T-helper 22 cell (primary cell): ENCODE measurements at places on chromosomes 12 and 14.

DNA sequence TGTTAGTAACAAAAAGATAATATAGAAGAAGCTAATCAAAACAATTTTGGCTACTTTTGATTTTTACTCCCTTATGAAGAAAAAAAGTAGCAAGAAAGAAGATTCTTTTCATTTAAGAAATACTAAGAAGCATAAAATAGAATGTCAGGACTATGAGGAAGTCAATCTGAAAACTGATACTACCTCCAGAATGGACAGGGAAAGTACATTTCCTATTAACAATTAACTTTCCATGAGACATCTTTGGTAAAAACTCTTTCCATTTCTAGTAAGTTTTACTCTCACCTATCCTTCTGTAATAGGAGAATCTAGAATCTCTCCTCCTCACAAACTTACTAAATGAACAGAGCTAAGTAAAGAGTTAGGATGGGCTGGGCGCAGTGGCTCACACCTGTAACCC lies 51.3 kb upstream of the NPFF start:
- no peak for DNase-seq

GRCh38 chr14:97107080-97107479 lies 309.9 kb downstream of the VRK1 start:
- DNase-seq: no peak

- DNase-seq: no peak
Observed at GRCh38 chr14:39426605-39427004, 5.6 kb downstream of the FBXO33 start.

DNA sequence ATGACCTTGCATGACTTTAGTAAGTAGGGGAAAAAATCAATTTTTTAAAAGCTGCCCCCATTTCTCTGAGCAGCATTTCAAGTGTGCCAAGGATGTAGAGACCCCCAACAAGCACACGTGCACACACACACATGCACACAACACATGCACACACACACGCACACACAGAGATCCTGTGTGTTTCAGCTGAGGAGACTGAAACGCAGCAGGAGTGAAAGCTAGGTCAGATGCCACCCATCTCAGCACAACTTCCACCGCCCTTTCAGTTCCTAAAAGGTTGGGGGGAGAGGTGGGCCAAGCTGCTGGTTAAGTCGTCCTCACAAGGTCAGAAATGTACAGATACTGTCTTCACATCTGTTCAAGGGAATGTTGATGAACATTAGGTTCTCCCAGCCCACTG lies 13.9 kb downstream of the MYL2 start:
- no peak for DNase-seq

- no peak for DNase-seq
Observed at GRCh38 chr12:29533815-29534489, 36.5 kb upstream of the OVCH1 start.

- no peak for DNase-seq
Observed at GRCh38 chr14:50774542-50775267, 56.3 kb downstream of the NIN start.

- DNase-seq: no peak
Observed at GRCh38 chr12:11969437-11970154, 101.1 kb upstream of the BCL2L14 start.

DNA sequence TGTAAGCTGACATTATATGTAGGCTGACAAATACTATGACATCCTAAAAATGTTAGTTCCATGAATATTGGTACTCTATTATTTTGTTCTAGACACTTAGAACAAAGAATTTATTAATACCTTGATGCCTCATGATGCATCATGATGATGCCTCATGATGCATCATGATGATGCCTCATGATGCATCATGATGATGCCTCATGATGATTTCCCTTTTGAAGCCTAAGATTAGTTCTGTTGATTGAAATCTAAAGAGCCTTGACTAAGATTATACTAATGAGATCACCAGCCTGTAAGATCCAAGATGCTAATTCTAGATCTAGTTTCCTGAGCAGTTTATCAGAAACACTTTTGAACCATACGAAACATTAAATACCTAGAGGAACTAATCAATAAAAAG lies 4.6 kb upstream of the CEP128 start:
- no peak for DNase-seq

- no peak for DNase-seq
Observed at GRCh38 chr12:88706286-88706685, 126.0 kb upstream of the KITLG start.

- DNase-seq: no peak
Observed at GRCh38 chr14:56648508-56649301, 69.1 kb downstream of the TMEM260 start.

DNA sequence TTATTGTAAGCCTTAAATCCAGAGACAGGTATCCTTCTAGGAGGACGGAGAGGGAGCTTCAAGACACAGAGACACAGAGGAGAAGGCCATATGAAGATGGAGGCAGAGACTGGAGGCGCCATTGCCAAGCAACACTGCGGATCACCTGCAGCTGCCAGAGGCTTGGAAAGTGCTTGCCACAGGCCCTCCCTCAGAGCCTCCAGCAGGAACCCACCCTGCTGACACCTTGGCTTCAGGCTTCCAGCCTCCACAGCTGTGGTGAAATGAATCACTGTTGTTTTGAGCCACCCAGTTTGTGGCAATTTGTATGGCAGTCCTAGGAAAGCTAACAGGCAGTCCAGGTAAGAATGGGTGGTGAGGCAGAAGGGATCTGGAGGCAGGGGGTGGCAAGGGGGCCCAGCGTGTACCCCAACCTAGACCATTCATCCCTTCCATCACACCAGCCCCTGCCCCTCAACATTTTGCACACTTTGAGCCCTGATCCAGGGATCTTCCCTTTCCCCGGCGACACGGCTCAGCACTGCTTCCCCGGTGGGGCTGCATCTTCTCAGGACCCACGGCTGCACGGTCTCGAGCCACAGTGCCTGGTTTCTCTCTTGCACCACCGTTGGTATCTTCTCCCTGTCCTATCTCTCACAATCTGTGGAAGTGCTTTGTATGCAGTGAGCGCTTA lies 22.3 kb upstream of the BCDIN3D start:
- DNase-seq: no peak

DNA sequence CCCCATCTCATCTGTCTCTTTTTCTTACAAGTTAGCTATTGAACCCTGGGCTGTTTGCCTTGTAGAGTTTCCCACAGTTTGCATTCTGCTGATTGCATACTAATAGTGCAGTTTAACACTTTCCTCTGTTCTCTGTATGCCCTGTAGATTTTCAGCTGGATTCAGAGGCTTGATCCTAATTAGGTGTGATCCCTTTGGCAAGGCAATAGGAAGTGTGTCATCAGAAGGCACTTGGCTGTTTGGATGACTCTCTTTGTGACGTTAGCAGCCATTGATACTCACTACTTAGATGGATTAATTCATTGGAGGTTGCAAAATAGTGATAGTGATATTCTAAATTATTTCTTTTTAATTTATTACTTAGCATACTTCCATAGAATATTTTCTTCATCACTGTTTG lies 33.6 kb downstream of the FUT8 start:
- DNase-seq: no peak

- DNase-seq: no peak
Observed at GRCh38 chr12:91396293-91396692, 213.7 kb upstream of the DCN start.

DNA sequence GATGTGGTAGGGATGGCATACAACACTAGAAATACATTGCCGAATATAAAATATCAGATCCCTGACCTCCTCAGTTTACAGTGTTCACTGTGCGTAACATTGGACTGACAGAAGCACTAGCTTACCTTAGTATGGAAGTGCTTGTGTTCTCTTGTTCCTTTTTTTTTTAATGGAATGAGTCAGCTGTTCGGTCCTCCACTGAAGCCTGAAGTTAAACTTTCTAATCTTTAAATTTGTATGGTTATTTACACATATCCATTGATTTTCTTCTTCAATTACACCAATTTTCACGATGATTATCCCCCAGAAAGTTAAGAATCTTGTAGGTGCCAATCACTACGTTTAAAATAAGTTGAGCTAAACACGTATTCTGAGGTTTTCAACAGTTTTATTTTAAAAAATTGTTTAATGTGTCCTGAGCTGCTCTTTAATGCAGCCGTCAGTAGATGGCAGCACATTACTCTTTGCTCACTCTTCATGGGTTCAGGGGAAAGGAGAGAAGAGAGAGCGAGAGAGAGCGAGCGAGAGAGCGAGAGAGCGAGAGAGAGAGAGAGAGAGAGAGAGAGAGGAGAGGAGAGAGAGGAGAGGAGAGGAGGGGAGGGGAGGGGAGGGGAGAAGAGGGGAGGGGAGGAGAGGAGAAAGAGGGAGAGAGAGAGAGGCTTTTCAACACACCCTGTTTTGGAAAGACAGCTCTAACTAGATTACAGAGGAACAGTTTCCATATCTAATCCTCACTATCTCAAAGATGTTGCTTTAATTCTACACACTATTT lies 134.7 kb upstream of the SCAF11 start:
- peak; percentile 5 for DNase-seq

GRCh38 chr12:42779186-42779859 lies 189.8 kb upstream of the PRICKLE1 start:
- DNase-seq: no peak

- no peak for DNase-seq
Observed at GRCh38 chr14:73295198-73295796, 58.0 kb downstream of the PAPLN start.

DNA sequence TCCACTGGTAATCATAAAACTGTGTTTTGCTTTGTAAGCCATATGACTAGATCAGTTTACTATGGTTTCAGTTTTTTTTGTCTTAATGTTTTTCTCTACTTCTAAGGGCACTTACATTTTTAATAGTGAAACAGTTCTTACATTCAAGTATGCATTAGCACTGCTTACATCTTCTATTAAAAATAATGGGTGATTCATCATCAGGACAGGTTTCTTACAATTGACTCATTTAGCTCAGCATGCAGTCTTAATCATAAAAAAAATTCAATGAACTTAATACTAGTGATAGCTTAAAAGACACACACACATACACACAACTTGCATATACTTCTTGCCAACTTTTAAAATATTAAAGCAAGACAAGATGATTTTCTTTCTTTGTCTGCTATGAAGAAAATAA lies 845.7 kb upstream of the USP15 start:
- no peak for DNase-seq

GRCh38 chr12:122072031-122072970 lies 6.3 kb upstream of the MLXIP start:
- no peak for DNase-seq

DNA sequence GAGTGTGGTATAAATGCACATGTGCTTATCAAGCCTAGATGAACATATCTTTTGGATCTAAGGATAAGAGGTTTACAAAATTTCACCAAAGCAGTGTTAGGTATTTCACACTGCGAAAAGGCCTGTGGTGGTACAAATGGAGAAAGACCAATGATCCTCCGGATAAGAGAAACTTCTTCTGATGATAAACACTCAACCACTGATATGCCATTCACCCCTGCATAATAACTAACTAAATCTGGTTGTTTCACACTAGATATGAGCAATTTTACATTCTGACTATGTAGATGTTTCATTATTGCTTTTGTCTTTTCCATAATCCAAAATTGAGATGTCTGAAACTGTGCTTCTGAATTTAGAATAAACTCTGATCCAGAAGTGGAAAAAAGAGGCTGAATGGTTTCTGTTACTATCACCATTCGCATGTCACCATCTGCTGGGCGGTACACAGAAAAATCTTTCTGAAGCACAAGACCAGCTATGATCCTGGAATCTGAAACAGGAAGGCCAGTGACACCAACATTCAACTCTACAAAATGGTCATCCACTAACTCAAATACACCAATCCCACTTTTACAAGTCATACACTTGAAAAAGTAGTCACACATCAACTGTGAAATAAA lies 1.3 kb downstream of the BBS10 start:
- DNase-seq: no peak

- no peak for DNase-seq
Observed at GRCh38 chr12:4478933-4479332, 33.3 kb upstream of the FGF6 start.

DNA sequence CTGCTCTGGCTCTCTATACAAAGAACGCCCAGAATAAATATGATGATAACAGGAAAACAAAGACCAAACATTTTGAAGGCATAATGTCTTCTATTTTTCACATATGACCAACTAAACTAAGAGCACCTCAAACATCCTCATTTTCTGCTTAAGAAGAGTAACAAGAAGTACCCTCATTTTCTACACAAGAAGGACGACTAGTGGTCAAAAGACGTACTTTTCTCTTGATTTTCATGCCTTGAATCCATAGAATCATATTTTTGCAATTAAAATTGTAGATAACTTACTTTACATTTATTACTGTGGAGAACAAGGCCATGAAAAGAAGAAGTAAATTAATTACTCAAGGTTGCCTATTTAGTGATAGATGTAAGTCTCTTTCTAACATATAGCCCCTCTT lies 358.6 kb downstream of the DUSP6 start:
- DNase-seq: no peak

DNA sequence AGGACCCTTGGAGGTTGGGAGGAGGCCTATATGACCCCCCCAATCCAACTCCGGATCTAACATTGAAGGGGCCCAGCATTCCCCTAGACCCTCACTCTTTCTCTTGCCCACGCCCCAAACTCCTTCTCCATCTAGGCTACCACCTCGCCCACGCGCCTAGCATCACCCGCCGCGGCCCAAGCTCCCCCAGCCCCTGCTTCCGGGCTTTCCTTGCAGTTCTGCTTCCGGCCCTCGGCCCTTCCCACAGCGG lies 445 bp downstream of the CERS5 start:
- DNase-seq: no peak

DNA sequence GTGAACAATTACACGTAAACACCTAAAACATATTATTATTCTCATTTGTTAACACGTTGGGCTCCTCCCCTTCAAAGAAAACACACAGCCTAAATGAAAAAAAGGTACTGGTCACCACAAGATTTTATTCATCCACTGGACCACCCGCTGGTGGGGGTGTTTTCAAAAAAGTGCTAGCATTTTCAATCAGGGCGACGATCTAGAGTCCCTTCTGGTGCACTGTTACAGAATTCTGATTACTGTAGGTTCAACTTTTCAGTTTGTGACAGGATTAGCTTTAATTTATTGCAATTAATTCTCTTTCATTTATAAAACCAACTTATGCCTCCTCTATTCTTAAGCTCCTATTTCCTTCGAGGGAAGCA lies 443 bp downstream of the MAGOHB start:
- no peak for DNase-seq

DNA sequence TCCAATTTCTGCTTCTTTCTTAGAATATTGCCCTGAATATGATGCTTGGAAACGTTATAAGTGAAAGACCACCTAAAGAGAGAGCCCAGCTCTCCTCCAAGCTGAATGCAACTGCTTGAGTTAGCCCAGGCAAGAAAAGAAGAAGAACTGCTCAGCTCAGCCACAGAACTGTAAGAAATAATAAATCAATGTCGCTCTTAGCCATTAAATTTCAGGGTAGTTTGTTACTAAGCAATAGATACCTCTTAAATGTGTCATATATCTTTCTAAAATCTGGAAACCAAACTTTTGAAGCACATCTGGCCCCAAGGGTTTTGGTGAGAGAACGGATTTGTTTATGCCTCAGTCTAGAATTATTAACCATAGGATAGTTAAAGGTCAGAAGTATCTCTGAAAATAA lies 50.4 kb downstream of the SLC6A15 start:
- DNase-seq: no peak

DNA sequence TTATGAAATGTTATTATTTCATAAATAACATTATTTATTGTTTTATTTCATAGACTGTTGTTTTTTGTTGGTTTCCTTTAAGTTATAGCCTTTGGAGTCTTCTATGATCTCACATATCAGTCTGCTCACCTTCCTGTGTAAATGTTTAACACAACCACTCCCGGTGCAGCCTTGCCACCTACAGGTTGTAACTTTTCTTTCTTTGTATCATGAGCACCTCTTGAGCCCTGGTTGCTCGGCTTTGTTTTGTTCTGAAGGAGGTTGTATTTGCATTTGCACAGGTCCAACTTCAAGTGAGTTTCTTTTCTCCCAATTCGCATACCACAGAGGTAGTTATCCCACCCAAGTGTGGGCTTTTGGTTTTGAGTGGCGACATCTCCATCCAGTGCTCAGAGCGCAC lies 121.4 kb downstream of the SLC15A4 start:
- DNase-seq: no peak
